ENCODE measurements at places on chromosomes 1 and 21.
A peak's percentile ranks its signal among the peaks of the same experiment; 100 is the strongest.

DNA sequence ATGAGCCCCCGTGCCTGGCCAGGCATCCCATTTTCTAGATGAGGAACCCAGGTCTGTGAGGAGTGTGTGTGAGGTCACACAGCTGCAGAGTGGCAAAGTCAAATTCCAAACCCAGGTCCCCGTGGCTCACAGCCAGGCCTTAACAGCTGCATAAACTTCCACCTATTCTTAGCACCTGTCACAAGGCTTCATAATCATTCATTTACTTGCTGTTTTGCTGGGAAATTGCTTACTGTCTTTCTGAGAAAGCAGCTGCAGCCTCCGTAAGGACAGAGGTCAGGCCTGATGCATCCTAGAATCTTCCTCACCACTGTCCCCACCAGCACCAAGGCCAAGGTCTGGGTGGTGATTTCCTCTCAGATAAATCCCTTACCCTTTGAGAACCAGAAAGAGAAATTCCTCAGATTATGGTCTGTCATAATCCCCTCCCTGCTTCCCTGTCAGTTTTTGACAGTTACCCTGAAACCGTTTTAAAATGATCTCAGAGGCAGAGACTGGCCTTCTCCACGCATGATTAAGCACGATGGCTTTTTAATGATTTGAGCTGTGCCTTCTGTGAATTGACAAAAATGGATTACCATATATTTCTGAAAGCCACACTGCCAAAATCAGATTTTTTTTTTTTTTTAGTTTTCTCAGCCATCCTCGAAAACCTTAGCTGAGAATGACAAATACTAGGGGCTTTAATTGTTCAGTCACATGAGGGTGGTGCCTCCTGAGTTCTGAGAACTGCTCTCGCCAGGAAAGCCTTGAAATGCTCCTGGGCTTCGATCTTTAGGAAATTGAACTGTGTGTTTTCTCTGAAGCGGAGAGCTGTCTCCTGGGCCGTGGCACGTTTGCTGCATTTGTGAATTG lies 70.0 kb upstream of the SELENON start:
- DNase-seq, result no peak

GRCh38 chr1:67264152-67264551 lies 43.5 kb upstream of the IL12RB2 start:
- no peak for DNase-seq

DNA sequence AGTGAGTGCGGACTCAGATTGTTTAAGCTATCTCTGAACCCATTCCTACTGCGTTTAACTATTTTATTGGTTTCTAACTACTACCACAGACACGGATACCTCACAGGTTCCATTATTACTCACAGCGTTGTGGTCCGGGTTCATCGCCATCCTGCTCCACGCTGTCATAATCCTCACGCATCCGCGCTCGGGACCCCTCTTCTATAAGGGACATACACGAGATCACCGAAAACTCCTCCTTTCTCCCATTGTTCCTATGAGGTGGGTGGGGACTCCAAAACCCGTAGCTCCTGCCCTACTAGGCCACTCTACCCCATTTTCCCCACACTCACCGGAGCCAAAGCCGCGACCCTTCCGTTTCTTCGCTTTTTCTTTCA lies 610 bp downstream of the RBM8A start:
- DNase-seq, result peak; percentile 70

DNA sequence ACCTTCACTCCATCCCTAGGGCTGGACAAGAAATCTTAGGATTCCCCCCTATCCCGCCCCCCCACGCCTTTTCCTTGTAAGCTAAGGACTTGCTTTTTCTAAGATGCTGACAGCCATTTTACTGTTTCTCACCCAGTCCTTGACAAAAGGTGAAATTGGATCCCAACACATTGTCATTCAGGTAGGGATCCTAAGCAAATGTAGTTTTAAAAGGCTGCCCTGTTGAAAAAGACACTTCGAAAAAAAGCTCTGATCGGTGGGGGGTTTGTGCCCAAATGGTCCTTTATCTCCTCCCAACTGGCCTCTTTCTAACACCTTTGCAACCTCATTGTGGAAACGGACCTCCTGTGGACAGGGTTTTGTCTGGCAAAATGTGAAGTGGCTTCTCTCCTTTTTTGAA lies 2.9 kb downstream of the CACHD1 start:
- DNase-seq, result no peak

DNA sequence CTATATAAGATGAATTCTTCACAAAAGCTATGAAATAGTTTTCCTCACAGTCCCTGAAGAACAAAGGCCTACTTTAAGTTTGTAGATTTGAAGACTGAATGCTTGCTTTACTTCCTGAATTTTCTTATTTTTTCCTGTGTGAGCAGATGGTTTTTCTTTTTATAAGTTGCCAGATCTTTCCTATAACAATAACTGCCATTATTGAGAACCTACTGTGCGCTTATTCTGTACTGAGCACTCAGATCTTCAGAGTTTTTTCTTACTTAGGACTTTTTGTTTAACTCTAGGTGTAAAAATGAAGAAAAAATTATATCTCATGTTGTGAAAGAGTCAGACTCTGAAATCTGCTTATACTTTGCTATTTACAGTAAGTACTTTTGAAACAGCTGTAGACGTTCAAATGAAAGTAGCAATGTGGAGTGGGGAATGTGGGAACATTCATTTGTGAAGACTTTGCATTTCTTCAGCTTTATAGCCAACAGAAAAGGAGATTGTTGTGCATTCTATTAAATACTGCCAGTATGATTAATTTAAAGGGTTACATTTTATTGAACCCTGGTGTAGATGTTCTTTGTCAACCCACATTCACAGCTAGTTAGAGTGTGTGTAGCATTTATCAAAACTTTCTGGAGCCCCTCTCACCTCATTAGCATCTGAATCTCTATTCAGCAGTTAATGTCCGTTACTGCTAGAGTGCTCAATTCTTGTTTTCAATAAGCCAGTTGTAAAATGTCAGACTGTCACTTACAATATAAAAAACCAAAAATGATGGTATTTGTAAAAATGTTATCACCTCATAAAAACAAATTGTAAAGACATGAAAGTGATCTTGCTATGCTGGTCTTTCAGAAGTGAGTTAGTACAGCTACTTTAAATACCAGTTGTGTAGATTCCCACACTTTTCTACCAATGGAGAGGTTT lies 29.0 kb downstream of the NFIA start:
- no peak for DNase-seq

GRCh38 chr1:29050166-29050565 lies 73.5 kb downstream of the TMEM200B start:
- no peak for DNase-seq

GRCh38 chr1:34642679-34643078 lies 112.2 kb upstream of the GJB5 start:
- no peak for DNase-seq

GRCh38 chr1:205240118-205240517 lies 12.4 kb downstream of the TMCC2 start:
- DNase-seq, result no peak

GRCh38 chr1:39829791-39830533 lies 41.3 kb upstream of the BMP8B start:
- DNase-seq, result no peak

DNA sequence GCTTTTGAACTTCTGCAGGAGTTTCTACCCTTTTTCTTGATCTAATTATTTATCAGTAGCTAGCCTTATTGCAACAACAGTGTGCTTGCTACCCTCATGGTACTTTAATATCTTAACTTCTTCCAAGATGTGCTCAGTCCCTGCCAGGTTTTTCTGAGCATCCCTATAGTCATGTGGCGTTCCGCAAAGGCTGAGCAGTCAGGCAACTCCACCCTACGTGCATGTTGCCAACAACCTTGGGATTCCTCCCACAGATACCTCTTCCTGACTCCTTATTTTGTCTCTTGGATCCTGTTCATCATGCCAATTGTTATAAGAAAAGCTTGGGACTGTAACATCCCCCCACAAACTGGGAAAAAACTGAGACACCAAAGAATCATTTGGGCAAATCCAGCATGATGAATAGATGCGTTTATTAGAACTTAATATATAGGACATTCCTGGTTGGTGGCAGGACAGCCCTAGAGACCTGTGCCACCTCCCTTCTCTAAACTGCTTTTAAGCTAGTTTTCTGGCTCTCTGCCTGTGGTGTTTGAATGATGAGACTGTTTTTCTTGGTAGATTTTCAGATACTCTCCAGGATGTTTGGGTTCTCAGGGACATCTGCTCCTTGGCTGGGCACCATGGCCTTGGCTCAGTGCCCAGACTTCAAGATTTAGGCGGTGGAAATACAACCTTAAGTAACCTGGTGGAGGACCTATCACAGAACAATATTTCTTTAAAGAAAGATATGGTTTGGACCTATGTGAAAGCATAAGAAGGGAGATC lies 27.1 kb upstream of the KCTD3 start:
- no peak for DNase-seq

Measured in activated naive CD4-positive, alpha-beta T cell treated with Interleukin-2 at 50 U/mL for 16 hours (primary cell).